CD4-positive, CD25-positive, alpha-beta regulatory T cell (primary cell): ENCODE measurements at places on chromosomes 5 and 9.

- DNase-seq, result no peak
These were observed 96.1 kb downstream of the OR2K2 start for GRCh38 chr9:111233963-111234362.

GRCh38 chr9:111622626-111623025, 8.5 kb upstream of the DNAJC25 start:
- no peak for DNase-seq

- peak; percentile 92 for DNase-seq
These were observed 7.6 kb upstream of the BARX1 start for GRCh38 chr9:93962561-93963440.

DNA sequence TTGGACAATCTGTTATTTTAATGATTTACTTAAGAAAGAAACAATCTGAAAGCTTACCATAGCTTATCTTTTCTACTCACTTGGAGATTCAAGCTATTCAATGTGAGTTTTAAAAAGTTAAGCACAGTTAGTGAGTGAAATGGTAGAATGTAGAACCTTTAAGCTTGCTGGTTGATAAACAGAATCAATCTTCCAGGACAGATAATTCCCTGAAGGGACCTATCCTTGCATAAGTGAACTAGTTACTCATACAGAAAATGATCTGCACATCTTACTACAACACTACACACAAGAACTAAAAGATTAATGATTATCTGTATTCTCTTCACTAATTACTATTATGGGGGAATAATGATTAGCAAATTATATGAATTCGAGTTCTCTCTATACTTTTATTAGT, 165.6 kb downstream of the PALM2AKAP2 start:
- DNase-seq, result no peak

GRCh38 chr9:132293145-132293721, 61.6 kb downstream of the SETX start:
- DNase-seq, result peak; percentile 63

GRCh38 chr9:98688710-98689495, 19.8 kb downstream of the GABBR2 start:
- no peak for DNase-seq

DNA sequence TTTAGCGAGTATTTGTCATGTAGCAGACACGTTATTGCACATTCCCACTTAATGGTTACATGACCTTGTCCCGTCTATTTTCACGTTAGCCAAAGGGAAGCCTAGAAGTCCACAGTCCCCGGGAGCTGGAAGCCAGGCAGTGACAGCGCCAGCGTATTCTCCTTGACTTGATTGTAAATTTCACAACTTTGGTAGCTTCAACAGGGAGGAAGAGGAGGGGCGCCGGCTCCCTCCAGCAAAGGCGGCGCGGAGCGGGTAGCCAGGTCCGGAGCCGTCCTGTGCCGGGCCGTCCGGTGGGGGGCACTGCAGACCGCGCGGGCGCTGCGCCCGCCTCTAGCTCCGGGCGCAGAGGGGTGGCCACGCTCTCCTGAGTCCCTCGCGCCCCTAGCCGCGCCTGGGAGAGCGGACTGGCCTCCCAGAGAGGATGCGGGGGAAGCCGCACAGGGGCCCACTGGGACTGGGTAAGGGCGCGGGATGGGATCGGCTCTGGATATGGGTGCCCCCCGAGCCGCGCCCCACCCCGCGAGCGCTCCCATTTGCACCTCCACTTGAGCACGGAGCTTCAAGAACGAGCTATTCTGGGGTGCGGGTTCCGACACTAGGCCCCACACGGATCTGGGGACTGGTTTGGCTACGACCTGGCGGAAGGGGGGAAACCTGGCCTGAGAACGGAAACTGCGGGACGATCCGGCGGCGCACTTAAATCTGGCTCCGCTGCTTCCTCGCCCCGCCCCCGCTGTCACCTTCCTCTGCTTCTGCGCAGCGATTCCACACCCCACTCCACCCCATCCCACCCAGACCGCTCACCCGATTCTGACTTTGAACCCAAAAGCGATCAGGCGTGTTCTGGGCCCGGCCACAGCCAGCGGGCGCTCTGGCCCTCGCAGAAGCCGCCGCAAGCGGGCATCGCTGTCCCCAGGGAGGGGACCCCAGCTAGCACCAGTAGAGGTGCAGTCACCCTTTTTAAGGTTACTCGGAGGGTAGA, 23.8 kb downstream of the KLF4 start:
- DNase-seq, result no peak

DNA sequence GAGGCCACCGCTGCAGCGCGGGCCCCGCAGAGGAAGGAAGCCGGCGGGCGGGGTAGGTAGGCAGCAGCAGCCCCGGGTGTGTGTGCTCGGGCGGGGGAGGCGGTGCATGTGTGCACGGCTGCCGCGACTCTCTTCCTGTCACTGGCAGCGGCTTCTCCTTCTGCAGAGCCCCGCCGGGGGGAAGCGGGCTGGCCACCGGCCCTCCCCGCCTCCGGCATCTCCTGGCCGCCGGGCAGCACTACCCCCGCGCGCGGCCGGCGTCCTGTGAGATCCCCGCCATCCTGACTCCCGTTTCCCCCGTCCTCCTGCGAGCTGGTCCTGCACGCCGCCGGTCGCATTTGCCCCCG, 315 bp downstream of the PIK3R1 start:
- DNase-seq, result peak; percentile 89

DNA sequence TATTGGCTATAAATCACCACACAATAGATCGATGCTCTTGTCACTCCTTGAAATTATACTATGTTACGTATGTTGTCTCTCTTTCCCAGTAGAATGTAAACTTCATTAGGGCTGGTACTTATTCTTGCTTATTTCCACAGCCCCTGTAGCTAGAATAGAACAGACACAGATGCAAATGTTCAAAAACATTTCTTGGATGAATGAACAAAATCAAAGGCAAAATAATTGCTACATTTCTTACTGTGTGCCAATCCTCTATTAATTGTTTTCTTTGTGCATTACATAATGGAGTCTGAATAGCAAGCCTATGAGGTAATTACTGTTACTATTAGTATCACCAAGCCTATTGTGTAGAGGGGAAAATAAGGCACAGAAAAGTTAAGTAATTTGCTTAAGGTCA, 725 bp upstream of the OR13C2 start:
- DNase-seq, result no peak

- no peak for DNase-seq
These were observed 3.8 kb upstream of the LHX2 start for GRCh38 chr9:124007565-124008302.

DNA sequence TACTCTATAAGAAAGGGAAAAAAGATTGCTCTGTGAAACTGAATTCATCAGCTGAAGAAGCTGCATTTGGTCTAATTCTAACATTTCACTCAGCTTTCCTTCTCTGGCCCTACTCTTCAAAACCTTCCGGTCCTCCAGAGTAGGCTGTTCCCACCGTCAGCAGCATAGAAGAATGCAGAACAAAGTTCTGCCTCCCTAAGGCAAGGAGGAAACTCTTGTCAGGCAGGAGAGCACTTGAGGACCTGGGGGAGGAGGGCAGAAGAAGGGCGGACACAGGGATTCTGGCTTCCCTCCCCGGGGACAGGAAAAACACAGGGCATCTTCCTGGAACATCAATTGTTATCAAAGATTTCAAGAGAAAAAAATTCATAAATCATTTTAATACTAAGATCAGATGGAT, 69.2 kb upstream of the SHB start:
- no peak for DNase-seq

GRCh38 chr5:166031926-166032325, 2259.5 kb upstream of the WWC1 start:
- no peak for DNase-seq

DNA sequence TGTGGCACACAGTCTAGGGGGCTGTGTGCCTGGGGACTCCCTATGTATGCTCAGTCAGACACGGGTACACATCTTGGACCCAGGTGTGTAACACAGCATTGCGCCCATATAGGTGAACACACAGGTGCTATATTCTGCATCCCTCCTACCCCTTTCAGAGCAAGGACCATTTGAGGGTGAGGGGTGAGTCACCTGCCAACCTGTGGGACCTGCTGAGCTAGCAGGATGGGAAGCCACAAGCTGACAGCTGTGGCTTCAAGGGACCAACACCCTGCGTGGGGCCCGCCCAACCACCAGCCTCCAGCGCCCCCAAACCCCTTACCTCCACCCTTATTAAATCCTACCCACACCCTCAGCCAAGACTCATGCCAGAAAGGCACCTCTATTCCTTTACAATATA, 14.6 kb upstream of the AQP7 start:
- no peak for DNase-seq

GRCh38 chr5:2995035-2995434, 243.6 kb upstream of the IRX2 start:
- no peak for DNase-seq

- DNase-seq, result no peak
These were observed 41.2 kb upstream of the INSYN2B start for GRCh38 chr5:170021506-170021905.

- peak; percentile 54 for DNase-seq
These were observed 67.5 kb upstream of the CKMT2 start for GRCh38 chr5:81165493-81166119.

GRCh38 chr9:123355761-123356431, at the start of gene CRB2:
Gene CRB2 (plus strand): TSS chr9:123356197. CDS start chr9:123356261, 64 bp downstream.
- no peak for DNase-seq

DNA sequence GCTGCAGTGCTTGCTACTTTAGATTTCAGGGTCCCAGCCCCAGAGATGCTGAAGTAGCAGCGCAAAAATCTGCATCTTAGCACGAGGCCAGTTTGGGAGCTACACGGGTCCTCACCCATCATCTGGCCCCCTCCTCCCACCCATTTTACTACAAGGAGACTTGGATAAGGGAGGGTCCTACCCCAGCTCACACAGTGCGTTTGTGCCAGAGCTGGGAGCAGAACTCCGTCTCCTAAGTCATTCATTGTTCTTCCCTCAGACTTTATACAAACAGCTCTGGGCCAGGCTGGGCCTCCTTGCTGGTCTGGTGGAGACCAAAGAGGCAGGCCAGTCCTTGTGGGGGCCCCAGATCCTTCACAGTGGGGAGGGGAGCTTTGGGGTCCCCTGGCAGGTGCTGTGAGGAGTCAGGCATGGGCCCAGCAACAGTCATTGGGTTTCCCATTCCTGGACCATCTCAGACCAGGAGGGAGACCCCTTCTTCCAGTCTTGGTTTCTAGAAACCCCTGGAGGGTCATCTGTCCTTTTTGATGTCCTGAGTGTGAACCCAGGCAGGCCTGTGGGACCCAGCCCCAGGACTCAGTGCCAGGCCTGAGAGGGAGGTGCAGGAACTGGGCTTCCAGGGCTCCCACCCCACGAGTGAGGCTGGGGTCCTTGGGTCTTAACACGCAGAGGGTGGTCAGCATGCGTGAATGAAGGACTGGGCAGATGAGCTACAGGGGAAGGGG, 2.3 kb upstream of the IL17B start:
- no peak for DNase-seq

DNA sequence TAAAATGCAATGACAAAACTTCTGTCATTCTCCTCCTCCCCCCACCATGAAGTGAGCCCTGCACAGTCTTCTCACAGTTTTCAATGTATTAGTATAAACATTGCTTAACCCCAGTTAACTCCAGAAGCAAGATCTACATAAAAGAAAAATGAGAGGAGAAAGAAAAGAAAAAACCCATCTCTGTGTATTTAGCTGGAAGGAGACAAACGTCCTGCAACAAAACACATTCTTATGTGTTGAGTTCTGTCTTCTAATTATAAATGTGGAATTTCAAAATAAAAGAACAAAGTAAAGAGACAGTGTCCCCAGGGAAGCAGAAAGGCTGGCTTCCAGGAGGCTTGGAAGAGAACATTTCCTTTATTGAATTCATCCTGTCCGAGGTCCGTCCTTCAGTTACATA, 491.9 kb upstream of the TUSC1 start:
- no peak for DNase-seq

DNA sequence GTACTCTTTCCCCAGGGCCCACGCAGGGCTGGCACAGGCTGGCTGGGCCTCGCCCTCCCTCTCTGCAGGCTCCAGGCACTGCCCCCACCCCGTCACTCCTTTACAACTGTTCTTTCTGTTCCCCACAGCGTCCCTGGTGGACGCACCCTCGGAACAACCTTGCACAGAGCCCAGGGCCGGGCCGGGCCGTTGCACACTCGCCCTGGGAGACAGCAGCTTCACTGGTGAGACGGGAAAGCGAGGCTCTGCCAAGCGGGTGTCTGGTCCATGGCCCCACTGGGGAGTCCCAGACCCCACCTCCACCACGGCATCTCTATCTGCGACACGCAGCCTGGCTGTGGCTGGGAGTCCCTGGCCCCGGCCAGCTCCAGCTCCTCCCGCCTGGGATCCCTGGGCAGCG, 18.4 kb upstream of the QSOX2 start:
- DNase-seq, result no peak

DNA sequence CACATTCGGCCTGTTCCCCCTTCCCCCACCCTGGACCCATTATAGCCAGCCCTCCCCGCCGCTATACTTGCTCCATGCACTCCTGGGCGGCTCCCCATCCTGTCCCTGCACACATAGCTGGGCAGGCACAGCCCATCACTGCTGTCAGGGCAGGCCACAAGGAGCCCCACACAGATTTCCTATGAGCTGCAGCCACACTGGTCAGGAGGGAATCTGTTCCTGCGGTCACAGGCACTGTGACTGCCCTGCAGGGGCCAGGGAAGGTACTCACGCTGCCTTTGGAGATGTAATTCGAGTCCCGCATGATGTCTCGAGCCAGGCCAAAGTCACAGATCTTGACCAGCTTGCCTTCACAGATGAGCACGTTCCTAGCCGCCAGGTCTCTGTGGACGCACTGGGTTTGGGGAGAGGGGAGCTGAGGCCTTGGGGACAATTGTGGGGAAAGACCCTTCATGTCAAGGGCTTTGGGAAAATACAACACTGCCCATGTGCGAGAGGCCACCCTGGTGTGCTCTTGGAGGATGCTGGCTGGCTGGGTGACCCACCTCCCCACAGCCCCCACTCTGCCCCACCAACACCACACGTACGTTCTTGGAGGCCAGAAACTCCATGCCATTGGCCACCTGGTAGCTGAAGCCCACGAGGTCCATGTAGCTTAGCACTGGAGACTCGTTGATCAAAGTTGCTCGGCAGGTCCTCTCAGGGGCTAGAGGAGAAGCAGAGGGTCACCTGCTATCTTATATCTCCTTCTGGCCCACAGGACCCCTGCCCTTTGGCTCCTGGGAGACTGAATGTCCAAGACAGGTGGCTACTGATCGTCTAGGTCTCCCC, 34.5 kb upstream of the CSF1R start:
- DNase-seq, result no peak

- DNase-seq, result no peak
These were observed 34.4 kb upstream of the CCDC112 start for GRCh38 chr5:115330830-115331229.

- peak; percentile 40 for DNase-seq
These were observed 39.6 kb downstream of the POC5 start for GRCh38 chr5:75677607-75678006.

GRCh38 chr9:27664121-27664779, 91.0 kb upstream of the C9orf72 start:
- no peak for DNase-seq
